ENCODE measurements at places on chromosomes 2 and 18.

- DNase-seq, result no peak
These were observed 116.0 kb upstream of the CCDC195 start for GRCh38 chr2:224832207-224832606.

DNA sequence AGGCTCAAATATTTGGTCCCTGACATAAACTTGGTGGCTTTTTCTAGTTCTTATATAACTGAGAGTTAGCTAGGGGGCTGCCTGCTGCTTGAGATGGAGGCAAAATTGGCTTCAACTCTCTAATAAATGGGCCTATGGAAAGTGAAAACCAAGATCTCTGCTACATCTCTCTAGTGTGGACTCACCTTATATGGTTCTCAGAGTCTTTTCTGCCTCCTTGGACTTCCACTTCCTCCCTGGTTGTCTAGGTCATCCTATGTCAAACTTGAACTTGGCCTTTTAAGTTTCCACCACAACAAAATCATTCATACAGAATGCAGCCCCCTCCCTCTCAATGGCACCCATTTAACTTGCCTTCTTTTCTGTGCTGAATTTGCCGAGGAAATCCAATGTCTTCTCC, 23.9 kb upstream of the ARHGAP25 start:
- DNase-seq, result no peak

DNA sequence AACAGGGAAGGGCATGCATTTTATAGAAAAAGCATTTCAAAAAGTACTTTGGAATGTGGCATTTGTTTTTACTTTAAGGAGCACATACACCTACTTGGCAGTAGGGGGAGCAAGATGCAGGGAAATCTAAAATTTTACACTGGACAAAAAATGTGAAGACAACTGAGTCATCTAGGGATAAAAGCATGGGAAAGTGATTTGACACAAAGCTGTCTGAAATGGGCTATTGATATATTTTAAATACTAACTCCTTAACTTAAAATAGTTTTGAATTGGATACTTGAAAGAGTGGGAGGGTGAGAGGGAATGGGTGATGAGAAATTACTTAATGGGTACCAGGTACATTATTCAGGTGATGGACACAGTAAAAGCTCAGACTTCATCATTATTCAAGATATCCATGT, 15.8 kb downstream of the TMEM200C start:
- DNase-seq, result no peak

DNA sequence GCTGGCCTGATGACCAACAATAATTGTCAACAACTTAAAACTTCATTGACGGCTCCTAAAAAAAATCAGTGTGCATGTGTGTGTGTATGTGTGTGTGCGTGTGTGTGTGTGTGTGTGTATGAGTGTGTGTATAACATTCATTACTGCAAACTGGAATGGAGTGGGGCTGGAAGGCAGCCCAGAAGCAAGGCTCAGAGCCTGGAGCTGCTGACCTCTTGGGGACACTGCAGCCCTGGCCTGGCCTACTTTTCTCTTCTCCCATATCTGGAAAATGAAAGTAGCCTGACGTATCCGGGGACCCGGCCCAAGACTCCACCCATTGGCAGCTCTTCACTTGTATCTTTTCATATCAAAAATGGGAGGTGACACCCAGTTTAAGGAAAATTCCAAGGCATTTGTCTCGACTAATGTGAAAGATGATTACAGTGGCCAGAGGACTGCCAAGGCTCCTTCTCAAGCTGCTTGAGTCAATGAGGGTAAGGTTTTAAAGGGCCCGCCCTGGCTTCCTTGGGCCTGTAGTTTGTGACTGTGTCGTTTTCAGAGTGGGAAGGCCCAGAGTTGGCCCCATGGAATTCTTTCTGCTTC, 72.4 kb upstream of the IL1R1 start:
- no peak for DNase-seq

- DNase-seq, result no peak
These were observed 6.7 kb downstream of the COA5 start for GRCh38 chr2:98601532-98602132.

GRCh38 chr2:134408791-134409190, 154.9 kb downstream of the MGAT5 start:
- no peak for DNase-seq

Data from stimulated activated CD4-positive, alpha-beta T cell treated with anti-CD3 and anti-CD28 coated beads, Interleukin-4, amount 100 ng/mL, for 24 hours (primary cell).